ENCODE measurements at places on chromosomes 5 and 9. TPM values are rescaled to one million over a fixed set of nuclear protein-coding genes. Genes with fewer than 3 reads are reported as not detected.
A peak's percentile ranks its signal among the peaks of the same experiment; 100 is the strongest.

Gene FBXL17
- total RNA-seq = 9.6 TPM

DNA sequence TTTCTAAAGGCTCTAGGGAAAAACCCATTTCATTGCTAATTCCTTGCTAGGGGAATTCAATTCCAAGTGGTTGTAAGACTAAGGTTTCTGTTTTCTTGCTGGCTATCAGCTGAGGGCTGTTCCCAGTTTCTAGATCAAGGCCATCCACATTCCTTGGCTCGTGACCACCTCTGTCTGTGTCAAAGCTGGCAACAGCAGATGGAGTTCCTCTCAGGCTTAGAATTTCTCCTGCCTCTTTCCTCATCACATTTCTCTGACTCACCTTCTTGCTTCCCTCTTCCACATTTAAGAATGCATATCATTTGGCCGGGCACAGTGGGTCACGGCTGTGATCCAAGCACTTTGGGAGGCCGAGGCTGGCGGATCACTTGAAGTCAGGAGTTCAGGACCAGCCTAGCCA, 19.0 kb downstream of the DAB2IP start:
- peak; percentile 12 for DNase-seq

Gene C9orf153
- not detected for total RNA-seq

DNA sequence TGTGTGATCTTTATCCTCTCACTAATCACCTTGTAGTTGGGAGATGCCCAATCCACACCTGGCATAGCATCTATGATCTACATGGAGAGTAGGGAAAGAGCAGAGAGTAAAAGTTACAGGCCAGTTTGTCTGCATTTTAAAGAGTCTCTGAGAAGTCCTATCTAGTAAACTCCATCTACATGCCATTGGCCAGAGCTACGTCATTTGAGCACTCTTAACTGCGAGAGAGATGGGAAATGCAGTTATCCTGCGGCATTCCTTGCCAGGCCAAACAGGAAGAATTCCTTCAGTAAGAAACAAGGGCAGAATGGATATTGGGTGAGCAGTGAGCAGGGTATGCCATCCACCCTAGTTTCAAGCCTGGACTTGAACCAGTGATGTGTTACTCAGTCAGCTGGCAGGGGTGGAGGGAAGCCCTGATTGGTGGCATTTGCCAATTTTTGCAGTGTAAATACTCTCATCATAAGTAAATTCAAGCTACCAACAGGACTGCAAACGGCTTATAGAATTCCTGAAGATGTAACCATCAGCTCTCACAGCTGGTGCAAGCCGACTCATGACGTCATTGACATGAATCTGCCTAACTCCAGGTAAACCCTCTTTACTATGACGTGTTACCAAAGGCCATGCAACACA, 156.8 kb upstream of the MSX2 start:
- DNase-seq = no peak

Gene AK8
- not detected for total RNA-seq

- no peak for DNase-seq
Measured at GRCh38 chr5:58405175-58405574, 54.7 kb downstream of the PLK2 start.

- no peak for DNase-seq
Measured at GRCh38 chr5:53416144-53416738, 64.2 kb upstream of the FST start.

Gene PCDHGB7
- 1.2 TPM for total RNA-seq

DNA sequence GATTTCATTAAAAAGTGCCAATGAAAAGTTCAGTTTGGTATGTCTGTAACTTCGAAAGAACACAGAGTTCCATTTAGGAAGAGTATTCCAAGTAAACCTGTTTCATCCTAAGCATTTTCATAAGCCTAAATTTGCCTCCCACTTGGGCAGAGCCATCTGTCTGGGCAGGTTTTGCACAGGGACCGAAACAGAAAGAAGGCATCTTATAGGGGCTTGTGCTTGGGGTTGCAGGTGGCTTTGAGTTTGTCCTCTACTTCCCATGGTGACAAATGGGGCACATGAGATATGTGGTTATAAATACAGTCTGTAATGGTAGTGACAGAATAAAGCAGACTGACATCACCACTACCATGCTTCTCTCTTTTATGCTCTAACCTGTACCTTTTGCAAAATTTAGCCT, 63.7 kb downstream of the MCTP1 start:
- no peak for DNase-seq

GRCh38 chr5:91143840-91144239, 239.3 kb downstream of the ARRDC3 start:
- no peak for DNase-seq

DNA sequence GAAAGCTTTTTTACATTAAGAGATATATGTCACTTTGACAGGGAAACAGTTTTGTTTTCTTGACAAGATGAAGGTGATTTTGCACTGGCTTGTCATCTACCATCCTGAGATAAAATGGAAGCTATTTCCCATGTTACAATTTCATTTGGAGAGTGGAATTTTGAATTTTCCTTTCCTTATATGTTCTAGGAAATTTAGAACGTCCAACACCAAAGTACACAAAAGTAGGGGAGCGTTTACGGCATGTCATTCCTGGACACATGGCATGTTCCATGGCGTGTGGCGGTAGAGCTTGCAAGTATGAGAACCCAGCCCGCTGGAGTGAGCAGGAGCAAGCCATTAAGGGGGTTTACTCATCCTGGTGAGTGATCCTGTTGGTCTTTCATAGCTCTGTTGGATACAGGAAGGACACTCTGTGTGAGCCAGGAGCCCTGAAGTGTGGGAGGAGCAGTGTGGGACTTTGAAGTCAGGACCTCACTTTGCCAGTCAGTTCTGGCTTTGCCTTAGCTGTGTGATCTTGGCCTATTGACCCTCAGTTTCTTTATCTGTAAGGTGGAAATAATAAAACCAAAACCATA, 887 bp downstream of the PTPDC1 start:
- no peak for DNase-seq

DNA sequence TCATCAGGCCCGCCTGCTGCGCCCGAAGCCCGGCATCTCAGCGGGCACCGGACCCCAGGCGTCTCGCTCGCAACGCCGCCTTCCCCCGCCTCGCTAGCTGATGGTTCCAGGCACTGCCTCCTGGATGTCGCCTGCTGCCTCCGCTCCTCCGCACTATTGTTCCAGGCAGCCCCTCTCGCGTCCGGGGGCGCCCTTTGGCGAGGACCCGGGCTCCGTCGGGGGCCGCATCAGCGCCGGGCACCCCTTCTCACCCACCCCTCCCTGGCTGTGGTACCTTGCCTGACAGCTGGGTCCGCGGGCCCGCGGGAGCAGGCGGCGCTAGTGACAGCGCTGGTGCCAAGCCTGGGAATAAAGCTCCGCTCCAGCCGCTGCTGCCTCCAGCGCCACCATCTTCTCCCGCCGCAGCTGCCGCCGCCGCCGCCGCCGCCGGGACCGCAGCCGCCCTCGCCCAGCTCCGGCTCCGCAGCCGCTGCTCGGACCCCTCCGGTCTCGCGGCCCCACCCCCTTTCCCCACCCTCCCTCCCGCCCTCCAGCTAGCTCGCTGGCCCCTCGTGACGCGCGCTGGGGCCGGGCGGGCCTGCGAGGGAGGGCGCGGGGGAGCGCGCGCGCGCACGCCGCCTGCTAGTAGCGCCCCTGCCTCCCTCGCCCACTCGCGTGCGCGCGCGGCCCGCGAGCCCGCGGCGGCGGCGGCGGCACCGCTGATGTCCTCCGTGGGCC, at the start of gene APBA1:
TSS of gene APBA1 (minus strand) at position 493 of the 717 bp plus-strand sequence.
- peak; percentile 83 for DNase-seq

Gene FAM200C
- total RNA-seq = 1.2 TPM

GRCh38 chr9:116377179-116377798, 223.7 kb downstream of the PAPPA start:
- DNase-seq = no peak

DNA sequence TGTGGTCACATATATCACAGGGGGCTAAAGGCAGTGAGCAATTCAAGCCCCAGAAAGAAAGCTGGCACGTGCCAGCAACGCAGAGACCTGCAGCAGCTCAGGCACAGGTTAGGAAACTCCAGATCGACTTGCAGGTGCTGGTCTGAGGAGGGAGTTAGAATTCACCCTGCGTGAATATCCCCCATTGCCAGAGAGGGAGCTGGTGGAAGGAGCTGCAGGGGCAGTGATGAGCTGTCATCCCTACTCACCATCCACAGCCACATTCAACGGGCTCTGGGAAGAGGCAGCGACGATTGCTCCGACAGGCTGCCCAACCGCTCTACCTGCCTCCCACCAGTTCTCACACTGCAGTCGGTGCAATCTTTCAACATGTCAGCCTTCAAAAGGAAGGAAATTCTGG, 40.8 kb upstream of the CLK4 start:
- DNase-seq = no peak

All from right lobe of liver (tissue), 6 donors.